A549 treated with Mapracorat at 1 μM for 4 hours (cell line): ENCODE measurements at places on chromosomes 3 and 15. TPM values are rescaled to one million over a fixed set of nuclear protein-coding genes. Genes with fewer than 3 reads are reported as not detected.

The SLC7A14 gene
- total RNA-seq: not detected in 5 replicates

The MYO5C gene
- 4.9 to 6.8 TPM (median 6.2 TPM) in 5 replicates for total RNA-seq

The A4GNT gene
- not detected in 5 replicates for total RNA-seq

The HAPLN3 gene
- total RNA-seq: 25.1 to 32.2 TPM (median 27.3 TPM) in 5 replicates

The BCHE gene
- 0.52 to 1.1 TPM (median 0.86 TPM) in 5 replicates for total RNA-seq

The RCN2 gene
- 55.6 to 67.6 TPM (median 63.1 TPM) in 5 replicates for total RNA-seq
